Progenitor cell of endocrine pancreas (in vitro differentiated cells): ENCODE measurements at places on chromosomes 6 and 20.

GRCh38 chr6:17429383-17430061 is 36.1 kb downstream of the CAP2 start:
- no peak for DNase-seq

DNA sequence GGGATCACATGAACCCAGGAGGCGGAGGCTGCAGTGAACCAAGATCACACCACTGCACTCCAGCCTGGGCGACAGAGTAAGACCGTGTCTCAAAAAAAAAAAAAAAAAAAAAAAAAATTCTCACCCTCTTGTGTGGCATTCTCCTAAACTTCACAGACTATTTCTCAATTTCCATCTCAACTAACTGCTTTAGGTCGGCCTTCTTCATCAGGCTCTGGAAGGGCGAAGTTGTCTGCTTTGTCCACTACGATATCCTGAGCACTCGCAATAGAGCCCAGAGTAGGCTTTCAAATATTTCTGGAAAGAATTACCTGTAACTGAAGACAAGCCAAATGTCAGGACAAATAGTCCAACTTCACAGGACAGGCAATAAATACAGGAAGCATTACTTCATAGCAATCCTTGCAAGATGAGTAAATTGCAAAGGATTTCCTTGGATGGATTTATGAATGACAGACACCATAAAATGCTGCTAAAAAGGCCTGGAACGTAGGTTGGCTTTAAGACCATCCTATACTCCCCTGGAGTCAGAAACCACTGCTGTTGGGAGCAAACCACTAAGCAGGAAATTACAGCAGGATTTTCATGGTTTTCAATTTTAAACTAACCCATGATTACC is 116.3 kb upstream of the SLC2A12 start:
- DNase-seq = no peak

DNA sequence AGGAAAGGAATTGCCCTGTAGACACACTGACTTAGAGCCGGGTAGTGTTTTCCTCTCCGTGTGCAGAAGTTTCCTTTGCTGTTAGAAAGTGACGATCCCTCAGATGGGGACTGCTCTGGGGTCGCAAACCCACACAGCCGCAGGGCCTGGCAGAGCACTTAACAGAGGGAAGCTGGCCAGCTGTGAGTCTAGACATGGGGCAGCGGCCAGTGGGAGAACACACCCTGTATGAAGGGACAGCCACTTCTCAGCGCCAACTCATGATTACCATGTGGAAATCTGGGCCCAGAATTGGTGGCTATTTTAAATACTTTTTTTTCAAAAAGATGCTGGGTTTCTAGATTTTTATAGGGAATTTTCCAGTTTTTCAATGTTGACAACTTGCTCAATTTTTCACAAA is 39.4 kb downstream of the SLC9A8 start:
- DNase-seq = no peak

GRCh38 chr20:4748847-4749246 is 27.1 kb downstream of the PRND start:
- no peak for DNase-seq

DNA sequence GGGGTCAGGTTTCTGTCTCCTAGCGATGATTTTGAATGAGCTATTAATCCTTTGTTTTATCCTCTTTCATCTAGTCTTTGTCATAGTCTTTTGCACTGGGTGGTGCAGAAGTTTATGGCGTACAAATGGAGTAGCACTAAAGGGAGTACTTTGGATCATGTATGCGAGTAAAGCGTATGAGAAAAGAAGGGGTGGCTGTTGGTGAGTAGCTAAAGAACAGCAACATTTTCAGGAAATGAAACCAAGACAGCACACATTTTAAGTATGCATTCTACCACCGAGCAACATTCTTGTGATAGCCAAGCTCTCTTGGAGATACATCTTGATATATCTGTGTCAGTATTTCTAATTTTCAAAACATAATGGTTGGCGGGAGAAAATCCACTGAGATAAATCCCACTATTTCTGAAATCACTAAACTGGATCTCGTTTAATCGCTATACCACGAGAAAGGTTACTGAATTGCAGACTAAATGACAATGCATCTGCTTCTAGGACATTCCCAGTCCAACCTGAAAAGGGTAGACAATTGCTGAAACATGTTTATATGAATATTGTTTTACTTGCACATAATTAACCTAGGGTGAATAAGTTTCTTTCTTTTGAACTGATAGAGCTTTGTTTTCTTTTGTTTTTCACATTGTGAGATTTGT is 196.1 kb downstream of the TRIM27 start:
- no peak for DNase-seq

GRCh38 chr6:38495922-38496635 is 143.7 kb downstream of the BTBD9 start:
- no peak for DNase-seq
